ENCODE measurements at places on chromosomes 7 and 10.

GRCh38 chr7:100791881-100792666 is 35.2 kb downstream of the EPHB4 start:
- DNase-seq: no peak

- peak; percentile 28 for DNase-seq
These were observed 711 bp downstream of the FAM221A start for GRCh38 chr7:23680414-23681405.

GRCh38 chr10:108598320-108598695 is 1325.0 kb downstream of the XPNPEP1 start:
- DNase-seq: no peak

GRCh38 chr7:123923599-123923998 is 1.4 kb upstream of the SPAM1 start:
- no peak for DNase-seq

- DNase-seq: peak; percentile 65
These were observed 1404.2 kb upstream of the CELF2 start for GRCh38 chr10:9613338-9614075.

DNA sequence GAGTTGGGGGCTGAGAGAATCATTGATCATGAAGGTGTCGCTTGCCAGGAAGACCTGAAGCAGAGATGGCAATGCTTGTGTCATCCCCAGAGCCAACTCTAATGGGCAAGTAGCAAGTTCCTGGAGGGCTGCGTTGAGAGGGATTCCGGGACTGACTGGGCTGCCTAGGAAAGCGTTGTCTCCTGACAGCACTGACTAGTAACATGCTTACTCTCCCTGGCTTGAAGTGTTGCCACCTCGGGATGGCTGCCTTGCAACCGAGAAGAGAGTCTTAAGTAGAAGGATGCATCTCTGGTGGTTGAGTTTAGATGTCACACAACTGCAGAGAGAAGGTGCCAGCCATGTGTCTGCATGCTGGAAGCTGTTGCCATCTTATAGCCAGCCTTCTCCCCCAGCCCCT is 453.4 kb downstream of the PLXNA4 start:
- DNase-seq: no peak

- DNase-seq: no peak
These were observed 276.9 kb upstream of the NEBL start for GRCh38 chr10:21173802-21174714.

DNA sequence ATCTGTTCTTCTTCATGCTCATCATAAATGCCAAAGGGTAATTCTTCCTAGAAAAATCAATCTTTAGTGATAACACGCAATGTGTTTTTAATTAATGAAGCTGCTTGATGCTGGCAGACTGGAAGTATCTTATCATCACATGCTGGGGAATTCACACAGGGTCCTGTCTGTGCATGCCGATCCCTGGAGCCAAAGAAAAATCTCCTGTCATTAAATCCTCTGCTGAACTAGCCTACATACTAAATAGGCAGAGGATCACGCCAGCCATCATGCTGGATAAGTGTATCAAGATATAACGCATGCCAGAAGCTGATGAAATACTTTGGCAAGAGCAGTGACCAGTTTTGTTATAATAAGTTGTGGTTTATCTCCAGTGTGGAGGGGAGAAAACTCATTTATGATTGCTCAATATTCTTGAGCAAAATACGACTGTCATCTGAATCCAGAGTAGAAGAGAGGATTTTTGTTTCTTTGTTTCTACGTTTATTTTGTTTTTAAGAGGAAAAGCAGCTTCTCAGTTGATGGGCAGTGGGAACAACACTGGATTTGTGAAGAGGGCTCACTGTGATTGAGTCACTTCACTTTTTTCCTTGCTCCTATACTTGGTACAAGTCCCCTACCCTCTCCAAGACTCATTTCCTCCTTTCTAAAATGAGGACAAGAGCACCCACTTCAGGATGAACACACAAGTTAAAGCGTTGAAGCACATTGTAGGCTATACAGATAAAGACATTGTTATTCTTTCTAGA is 649.1 kb downstream of the TNS3 start:
- peak; percentile 87 for DNase-seq

- no peak for DNase-seq
These were observed 268.0 kb upstream of the SEMA3D start for GRCh38 chr7:85454904-85455303.

DNA sequence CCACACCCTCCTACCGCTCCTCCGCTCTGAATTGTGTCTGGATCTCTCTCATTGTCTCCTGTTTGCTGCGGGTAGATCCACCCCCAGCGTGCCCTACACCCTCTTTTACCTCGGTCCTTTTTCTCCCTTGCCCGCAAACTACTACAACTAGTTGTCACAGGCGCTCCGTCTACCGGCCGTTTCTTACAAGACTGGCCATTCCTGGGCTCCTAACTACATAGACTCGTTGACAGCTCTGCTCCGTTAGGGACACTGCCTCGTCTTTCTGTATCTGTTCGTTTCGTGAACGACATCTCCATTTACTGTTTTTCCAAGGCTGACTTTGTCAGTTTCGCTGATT is 786 bp downstream of the TAF3 start:
- peak; percentile 79 for DNase-seq

- no peak for DNase-seq
These were observed 46.8 kb upstream of the SLC29A3 start for GRCh38 chr10:71272056-71272771.

GRCh38 chr10:129171812-129172211 is 295.2 kb upstream of the MGMT start:
- no peak for DNase-seq

GRCh38 chr7:20064974-20065862 is 152.0 kb downstream of the MACC1 start:
- DNase-seq: peak; percentile 63

- no peak for DNase-seq
These were observed 131.2 kb downstream of the SMURF1 start for GRCh38 chr7:99012722-99013121.

- DNase-seq: peak; percentile 26
These were observed 65.0 kb upstream of the TES start for GRCh38 chr7:116145245-116145852.

GRCh38 chr10:1855911-1856310 is 118.6 kb upstream of the ADARB2 start:
- no peak for DNase-seq

- DNase-seq: no peak
These were observed 4.6 kb downstream of the SH2B2 start for GRCh38 chr7:102291056-102291915.

DNA sequence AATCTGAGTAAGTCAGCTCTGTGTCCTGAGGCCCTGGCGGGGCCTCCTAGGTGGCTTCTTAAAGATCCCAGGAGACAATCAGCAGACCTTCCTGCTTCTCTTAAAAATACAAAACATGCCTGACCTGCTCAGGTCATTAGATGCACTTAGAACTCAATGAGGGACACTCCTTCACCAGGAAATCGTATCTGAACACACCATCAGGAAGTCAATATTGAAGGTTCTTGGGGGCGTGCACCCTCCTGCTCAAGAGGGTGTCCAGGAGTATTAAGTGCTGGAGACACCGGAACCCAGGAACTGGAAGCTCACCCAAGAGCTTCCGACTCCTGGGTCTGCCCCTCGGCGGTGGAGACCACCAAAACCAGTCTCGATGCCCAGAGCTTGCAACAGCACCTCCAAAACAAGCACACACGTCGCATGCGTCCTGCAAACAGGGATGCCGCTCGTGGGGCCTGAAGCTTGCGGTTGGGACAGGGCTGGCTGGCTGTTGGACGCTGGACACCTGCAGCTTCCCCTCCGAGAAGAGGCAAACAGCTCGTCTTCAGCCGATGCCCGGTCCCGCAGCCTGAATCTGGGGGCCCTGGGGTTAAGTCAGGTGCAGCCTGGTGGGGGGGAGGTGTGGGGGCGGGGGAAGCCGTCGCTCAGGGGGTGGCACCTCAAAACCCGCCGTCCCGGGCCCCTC is 803 bp downstream of the RAPGEF5 start:
- DNase-seq: no peak

- no peak for DNase-seq
These were observed 37.7 kb upstream of the ITPRID1 start for GRCh38 chr7:31476073-31476745.

DNA sequence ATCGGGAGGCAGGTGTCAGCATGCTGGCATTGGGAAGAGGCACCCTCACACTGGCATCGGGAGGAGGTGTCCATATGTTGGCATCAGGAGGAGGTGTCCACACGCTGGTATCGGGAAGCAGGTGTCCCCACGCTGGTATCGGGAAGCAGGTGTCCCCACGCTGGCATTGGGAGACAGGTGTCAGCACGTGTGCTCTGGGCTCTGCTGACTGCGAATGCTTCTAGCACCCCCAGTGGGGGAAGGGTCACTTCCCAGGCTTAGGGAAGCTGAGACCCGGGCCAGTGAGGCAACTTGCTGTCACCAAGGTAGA is 92.5 kb upstream of the IKZF1 start:
- DNase-seq: no peak

- DNase-seq: peak; percentile 78
These were observed 48.7 kb downstream of the GPR141 start for GRCh38 chr7:37732253-37732652.

DNA sequence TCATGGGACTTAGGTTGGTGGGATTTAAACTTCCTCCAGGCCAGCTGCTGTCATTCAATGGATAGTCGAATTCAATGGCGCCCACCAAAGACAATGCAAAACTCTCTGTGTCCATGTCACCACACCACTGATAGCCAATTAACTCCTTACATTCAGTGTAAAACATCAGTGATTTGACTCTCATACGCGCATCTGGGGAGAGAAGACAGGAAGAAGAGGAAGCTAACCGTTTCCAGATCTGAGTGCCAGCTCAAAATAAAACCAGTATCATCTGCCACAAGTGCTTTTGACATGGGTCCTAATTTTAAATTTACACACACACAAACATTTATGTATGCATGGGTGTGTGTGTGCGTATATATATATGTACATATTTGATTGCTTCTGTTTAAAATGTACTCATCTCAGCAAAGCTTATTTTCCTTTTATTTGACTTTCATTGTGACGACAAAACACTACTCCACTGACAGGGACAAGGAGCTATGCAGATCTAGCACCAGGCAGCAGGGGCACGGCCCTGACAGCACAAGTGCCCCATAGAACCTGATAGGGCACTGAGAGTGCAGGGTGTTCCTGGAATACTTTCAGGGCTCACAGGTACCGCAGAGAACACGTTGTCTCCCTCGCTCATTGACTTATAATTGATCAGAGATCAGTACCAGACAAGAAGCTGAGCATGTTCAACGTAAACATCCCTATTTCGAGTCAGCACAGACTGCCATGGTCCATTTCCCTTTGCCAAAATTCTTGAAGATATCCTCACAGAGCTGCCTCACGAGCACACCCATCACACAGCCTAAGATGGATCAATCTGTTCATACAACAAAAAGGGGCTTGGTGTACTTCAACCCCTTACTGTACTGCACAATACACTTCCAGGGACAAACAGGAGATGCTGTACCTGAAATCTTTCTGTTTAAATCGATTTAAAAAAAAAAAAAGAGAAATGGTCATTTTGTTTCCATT is 176.1 kb downstream of the COBL start:
- no peak for DNase-seq

DNA sequence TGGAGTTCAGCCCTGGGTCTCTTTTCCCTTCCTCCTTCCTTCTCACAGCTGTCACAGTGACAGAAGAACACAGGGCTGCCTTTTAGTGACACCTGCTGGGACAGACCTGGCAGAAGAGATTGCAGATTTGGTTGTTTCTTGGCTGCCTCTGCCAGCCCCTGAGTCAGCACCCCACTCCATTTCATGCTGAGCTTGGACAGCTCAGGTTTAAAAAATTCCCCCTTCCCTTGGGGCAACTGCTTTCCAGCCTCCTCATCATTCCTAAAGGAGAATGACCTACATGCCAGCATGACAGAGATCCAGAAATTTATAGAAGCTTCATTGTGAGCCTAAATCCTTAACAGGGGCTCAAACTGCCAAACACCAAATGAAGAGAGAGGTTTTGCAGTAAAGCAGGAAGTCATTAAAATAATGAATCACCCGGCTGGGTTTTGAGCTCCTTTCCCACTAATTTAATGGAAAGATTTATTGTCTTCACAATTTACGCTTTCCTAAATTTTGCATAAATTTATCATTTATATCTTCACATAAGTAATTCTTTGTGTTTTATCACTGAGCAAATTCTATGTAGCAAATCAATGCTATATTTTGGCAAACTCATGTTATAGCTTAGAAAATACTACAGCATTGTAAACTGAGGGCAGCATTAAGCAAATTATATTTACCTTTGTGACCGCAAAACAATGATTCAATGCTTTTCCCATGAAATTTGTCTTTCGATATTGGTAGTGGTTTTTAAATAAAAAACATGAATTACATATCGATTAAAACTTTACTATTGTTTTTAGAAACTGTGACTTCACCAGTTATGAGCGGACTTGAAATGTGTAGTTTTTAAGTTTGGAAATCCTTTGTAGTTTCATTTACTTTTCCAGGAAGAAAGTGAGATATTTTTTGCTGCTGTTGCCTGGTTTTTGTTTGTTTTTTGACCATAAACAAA is 399.5 kb upstream of the ANKRD30A start:
- peak; percentile 42 for DNase-seq

GRCh38 chr7:18655912-18656311 is 160.4 kb downstream of the HDAC9 start:
- DNase-seq: no peak

DNA sequence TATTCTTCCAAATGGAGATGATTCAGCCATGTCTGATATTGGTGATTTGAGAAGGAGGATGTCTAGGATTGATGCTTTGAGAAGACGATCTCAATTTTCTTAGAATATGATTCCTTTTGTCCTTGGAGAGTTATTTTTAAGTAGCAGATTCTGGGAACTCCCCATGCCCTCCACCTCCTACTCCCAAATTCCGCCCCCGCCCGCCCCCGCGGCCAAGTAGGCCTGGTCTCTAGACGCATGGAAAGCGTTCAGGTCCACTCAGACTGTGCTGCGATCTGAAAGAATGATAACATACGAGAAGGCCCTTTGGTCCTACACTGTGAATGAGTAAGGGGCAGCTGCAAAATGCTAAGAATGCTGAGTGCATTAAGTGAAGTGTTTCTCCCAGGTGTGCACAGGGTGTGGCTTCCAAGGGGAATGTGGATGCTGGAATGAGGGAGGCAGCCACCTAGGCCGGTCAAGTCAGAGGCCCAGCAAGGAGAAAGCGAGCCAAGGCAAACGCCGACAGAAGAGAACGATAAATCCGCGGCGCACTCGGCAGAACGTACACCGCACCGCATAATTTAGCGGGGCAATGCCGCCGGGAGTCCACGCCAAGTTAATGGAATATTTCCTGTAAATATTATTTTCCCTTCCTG is 142.3 kb downstream of the PRPF18 start:
- no peak for DNase-seq

DNA sequence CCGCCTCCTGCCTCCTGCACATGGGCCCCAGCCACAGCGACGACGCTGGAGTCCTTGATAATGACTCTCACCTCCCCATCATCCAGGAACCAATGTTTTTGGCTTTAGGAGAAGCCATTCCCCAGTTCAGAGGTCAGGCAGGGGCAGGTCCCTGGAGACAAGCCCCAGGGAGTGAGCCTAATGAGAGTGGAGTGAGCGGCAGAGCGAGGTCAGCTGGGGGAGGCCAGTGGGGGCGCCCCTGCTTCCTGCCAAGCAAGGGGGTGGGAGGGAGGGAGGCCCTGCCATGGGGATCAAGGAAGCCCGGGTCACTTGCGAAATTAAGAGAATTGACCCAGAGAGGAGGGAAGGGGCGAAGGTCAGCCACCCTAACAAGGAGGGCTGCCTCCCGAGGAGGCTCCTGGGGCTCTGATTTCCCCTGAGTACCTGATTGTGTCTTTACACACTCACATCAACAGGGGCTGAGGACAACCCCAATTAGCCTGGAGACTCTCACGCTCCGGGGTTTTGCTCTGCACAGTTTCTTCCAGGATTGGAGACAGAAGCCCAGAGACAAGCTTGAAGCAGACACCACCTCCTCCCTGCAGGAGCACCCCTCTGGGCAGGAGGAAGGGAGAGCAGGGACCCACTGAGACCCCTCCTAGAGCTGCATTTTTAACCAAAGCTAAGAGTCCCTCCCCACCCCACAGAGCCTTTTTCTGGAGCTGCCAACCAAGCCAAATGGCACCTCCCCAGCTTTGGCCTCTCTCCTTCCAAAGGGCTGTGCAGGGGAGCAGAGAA is 112.1 kb downstream of the COL13A1 start:
- no peak for DNase-seq
